ENCODE measurements at places on chromosomes 1 and 21. TPM values are rescaled to one million over a fixed set of nuclear protein-coding genes. Genes with fewer than 3 reads are reported as not detected.

The CDA gene
- 4.2 TPM for polyA plus RNA-seq

The LRRIQ3 gene
- 0.56 TPM for polyA plus RNA-seq

The PRMT2 gene
- polyA plus RNA-seq: 118 TPM

The UBQLN4 gene
- 26.0 TPM for polyA plus RNA-seq

The C1orf210 gene
- not detected for polyA plus RNA-seq

The LRRC47 gene
- 28.8 TPM for polyA plus RNA-seq

The KCNE2 gene
- not detected for polyA plus RNA-seq

The IL19 gene
- not detected for polyA plus RNA-seq

The KRTAP21-2 gene
- not detected for polyA plus RNA-seq

The OVAAL gene
- polyA plus RNA-seq: not detected

The SLAMF7 gene
- polyA plus RNA-seq: not detected

The LMX1A gene
- not detected for polyA plus RNA-seq

The DYNLT5 gene
- polyA plus RNA-seq: 0.32 TPM
